GM06990 (cell line): ENCODE measurements at places on chromosomes 12 and 14.
A peak's percentile ranks its signal among the peaks of the same experiment; 100 is the strongest.

DNA sequence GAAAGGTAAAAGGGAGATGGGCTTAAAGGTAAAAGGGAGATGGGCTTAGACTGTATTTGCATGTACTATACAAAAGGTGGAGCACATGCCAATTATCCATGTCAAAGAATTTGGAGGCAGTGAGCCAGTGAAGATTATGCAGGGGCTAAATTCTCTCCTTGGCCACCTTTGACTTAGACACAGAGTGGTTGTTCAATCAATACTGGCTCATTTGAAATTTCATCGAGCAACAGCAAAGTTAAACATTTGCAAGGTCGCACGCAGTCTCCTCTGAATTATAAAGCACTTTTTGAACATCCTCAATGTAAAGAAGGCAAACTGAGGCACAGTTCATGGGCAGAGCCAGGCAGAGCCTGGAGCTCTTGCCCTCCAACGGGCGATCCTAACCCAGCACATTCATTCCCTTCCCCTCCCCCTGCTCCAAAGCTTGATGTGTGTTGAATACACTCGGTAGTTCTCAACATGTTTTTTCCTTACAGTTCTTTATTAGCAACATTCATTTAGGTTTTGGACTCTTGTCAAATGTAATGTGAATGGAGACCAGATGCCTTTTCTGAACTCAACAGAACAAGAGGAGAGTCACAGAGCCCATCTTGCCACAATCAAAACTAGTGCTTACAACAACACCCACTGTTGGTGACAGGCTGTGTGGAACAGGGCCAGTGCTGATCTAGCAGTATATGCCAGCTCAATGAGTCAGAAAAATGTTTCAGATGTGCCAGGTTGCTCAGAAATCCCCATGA, 169.7 kb upstream of the G2E3 start:
- no peak for DNase-seq

DNA sequence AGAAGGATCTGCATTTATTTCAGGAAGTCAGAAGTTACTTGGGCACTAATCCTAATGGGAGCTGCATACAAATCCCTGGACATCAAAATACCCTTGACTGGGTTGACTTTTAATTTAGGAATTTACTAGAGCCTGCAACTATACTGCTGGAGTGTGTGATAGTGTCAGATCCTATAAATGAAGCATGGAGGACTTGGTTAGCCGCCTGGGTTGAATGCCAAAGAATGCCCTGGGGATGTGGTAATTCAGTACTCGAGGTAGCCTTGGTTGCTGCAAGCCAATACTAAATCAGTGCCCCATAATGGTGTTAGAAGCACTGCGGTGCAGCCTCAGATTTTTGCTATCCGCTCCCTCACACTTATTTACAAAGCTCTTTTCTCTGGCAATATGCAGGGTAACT, 184.9 kb downstream of the CAPZA3 start:
- no peak for DNase-seq

- DNase-seq: no peak
Observed at GRCh38 chr12:6026998-6027397, 81.9 kb upstream of the ANO2 start.

DNA sequence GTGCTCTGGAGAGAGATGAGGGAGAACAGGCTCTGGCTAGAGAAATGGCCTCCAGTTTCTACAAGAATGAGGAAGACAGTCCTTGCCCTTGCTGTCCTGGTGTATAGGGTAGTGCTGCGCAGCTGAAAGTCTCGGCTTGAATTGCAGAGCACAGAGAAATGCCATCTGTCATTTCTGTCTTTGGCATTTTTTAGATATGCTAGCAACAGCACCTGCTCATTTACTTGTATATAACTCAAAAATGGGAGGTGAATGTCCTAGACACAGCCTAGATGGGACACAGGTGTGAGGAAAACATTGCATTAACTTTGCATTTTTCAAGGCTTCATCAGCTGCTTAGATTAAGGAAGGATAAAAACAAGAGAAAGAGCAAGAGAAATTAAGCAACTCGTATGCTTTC, 35.8 kb downstream of the GPR19 start:
- no peak for DNase-seq

DNA sequence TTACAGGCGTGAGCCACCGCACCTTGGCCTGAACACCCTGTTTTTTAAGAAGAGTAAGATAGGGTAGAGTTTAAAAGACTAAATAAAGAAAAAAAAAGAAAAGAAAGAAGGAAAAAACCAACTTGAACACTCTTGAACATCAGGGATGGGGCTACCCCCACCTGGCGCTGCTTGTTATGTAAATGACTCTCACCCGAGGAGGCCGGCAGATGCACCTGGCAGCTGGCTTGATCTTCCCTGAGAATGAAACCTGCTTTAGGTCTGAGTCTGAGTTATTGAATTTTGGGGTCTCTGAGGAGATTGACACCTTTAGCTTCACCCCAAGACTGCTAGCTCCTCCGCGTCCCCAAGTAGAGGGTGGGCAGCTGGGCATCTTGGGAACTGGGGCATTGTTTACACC, 15.5 kb upstream of the MEG3 start:
- DNase-seq: no peak

DNA sequence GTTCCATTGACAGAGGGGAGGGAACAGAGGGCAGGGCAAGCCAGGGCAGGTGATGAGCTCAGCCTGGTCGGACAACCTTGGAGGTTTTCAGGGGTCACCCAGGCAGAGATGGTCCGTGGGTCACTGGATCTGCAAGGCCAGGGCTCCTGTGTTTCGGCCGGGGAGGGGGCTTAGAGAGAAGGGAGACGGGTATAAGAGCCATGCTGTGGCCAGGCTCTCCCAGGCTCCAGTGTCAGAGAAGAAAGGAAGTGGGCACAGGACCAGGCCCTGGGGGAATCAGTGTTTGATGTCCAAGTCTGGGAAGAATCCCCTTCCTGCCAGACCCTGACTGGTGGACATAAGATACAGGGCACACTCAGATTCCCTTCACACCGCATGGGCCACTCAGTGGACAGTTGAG, 36.9 kb downstream of the DIO3 start:
- no peak for DNase-seq

GRCh38 chr12:108349278-108349688, 10.2 kb upstream of the CMKLR1 start:
- no peak for DNase-seq

- DNase-seq: no peak
Observed at GRCh38 chr12:68081561-68081960, 78.0 kb downstream of the IFNG start.

- DNase-seq: no peak
Observed at GRCh38 chr12:125249932-125250331, 184.7 kb downstream of the AACS start.

DNA sequence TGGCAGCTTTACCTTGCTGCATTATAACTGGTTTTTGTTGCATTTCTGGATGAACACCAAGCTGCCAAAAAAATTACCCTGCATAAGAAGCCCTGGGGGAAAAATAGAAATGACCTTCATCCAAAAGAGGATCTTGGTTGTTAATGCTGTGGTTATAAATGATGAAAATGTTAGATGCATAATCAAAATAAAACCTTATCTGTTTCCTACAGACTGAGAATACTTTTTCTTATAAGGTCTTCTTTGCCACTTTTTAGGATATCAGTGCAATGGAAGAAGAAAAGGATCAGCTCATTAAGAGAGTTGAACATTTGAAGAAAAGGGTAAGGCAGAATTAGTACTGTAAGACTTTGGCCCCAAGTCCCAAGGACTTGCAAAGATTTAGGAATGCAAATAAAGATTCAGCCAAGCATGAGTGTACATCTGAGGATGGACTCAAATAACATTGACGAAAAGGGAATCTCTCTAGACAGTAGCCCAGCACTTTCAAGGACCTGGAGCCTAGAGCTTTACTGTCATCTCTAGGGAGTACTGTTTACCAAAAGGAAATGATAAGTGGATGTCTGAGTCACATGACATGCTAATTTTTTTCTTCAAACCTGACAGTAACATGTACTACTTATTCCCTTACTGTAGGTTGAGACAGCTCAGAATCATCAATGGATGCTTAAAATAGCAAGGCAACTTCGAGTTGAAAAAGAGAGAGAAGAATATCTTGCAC, 10.7 kb downstream of the IFT81 start:
- DNase-seq: no peak

GRCh38 chr14:58739674-58740073, 101.9 kb downstream of the DACT1 start:
- DNase-seq: peak; percentile 14

DNA sequence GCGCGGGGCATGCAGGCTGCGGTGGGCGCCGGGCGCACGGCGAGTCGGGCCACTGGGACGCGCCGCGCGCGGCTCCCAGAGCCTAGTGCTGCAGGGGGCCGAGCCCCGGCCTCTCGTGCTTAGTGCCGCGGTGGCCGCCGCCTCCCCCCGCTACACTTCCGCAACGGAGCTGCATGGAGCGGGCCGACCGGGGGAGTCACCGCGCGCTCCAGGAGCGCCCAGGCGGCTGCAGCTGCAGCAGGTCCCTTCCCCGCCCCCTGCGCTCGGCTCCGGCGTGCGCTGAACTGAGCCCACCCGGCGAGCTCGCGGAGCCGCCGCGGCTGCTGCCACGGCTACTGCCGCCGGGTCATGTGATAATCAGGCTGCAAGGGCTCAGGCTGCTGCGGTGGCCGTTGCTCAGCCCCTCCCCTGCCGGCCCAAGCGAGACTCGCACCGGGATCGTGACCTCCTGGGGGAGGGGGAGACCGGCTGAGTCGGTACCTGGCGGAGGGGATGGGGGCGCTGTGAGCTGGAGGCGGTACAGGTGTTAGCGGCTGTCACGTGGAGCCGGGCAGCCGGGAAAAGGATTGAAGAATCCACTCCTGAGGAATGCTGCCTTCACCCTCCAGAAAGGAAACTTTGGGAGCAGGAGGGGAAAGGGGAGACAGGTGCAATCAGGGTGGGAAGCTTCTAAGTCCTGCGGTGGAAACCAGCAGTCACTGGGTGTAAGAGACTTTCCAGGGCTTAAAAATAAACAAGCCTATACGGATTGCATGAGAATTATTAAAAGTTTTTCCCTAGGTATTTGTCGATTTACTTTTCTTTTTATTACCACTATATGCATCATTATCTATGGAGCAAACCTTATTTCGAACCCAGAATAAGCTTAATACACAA, at the start of gene PPM1H:
Gene PPM1H (minus strand): TSS at position 352 of the 876 bp plus-strand sequence. CDS start 414 bp downstream, outside the sequence.
- peak; percentile 62 for DNase-seq

GRCh38 chr12:48183876-48184548, 568 bp downstream of the CCDC184 start:
- DNase-seq: no peak

GRCh38 chr14:96098309-96098998, 59.3 kb downstream of the C14orf132 start:
- no peak for DNase-seq

DNA sequence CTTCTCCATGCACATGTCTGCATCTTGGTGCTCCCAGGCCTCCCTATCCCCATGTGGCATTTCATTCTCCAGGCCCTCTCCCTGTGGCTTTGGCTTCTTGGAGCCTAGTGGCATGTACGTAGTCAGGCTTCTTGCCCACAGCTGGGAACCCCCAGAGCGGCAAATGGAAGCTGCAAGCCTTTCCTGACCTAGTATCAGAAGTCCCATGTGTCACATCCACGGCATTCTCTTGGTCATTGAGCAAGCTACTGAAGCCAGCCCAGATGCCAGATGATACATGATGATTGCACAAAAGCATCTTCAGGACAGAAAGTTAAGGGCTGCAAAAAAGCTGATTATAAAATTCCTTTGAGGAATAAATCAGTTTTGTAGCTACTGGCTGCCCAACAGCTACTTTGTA, 154.9 kb downstream of the PELI2 start:
- DNase-seq: no peak

DNA sequence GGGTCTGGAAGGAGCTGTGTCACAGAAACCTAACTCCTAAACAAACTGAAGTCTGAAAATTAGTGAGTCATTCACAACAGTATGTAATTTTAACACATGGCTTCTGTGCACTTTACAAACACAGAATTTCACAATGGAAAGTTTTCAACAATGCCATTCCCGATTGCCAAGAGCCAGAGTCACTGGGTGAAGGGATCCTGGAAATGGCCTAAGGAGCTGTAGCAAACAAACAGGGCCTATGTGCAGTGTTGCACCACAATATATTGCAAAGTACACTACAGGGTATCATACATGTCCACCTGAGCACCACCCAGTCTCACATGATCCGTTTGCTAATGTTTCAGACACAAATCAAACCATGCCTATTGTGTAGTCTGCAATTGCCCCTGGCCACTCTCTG, 184.7 kb upstream of the OTX2 start:
- no peak for DNase-seq

DNA sequence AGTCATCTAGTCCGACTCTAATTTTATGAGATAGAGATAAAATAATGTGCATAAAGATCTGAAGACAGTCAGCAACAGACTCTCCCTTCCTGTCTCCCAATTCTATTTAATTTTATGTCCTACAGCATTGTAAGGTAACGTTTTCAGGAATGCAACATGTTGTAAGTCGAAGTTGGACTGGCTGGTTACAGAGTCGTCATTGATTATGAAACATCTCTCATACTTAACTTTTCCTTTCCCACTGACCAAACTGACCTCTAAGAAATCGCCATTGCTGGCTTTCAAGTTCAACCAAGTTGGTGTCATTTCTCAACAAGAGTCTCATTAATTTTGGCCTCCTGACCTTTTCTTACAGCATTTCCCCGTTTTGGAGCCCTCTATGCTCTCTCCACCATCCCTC, 4.9 kb upstream of the RIC8B start:
- no peak for DNase-seq

- peak; percentile 60 for DNase-seq
Observed at GRCh38 chr12:76183459-76184186, 99.1 kb upstream of the NAP1L1 start.

DNA sequence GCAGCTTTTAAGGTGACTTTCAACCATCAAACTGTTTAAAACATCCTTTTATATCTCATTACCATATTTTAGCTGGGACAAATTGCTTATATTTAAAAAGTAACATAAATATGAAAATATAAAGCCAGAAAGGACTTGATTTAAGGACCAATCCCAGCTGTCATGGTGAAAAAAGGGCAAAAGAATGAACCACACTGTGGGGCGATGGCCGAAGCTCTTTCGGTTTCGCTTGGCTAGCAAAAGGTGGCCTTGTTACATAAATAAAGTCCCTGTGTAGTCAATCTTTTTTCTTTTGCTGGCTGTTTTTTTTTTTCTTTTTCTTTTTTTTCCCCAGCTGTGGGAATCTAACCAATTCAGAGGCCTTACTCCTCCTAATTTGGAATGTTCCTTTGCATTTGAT, 50.9 kb downstream of the FBXO33 start:
- no peak for DNase-seq

DNA sequence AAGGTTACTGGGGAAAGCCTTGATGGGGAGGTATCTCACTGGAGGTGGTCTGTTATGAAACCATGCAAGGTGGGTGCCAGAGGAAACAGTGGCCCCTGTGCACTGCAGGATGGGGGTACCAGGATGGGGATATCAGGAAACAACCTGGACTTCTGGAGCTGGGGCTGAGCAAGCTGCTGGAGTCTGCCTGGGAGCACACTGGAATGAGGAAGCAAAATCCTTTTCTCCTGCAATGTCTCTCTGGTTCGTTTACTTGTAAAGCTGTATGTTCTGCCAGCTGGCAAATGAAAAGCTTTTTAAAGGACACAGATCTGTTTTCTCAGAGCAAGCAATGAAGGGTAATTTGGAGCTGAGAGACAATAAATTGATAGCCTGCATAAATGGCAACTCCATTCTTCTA, 23.2 kb upstream of the SERPINA1 start:
- no peak for DNase-seq
